Activated CD4-positive, alpha-beta T cell treated with anti-CD3 and anti-CD28 coated beads for 24 hours (primary cell): ENCODE measurements at places on chromosomes 11 and 22.

- DNase-seq, result no peak
Measured at GRCh38 chr22:33255791-33256190, 197.6 kb upstream of the SYN3 start.

DNA sequence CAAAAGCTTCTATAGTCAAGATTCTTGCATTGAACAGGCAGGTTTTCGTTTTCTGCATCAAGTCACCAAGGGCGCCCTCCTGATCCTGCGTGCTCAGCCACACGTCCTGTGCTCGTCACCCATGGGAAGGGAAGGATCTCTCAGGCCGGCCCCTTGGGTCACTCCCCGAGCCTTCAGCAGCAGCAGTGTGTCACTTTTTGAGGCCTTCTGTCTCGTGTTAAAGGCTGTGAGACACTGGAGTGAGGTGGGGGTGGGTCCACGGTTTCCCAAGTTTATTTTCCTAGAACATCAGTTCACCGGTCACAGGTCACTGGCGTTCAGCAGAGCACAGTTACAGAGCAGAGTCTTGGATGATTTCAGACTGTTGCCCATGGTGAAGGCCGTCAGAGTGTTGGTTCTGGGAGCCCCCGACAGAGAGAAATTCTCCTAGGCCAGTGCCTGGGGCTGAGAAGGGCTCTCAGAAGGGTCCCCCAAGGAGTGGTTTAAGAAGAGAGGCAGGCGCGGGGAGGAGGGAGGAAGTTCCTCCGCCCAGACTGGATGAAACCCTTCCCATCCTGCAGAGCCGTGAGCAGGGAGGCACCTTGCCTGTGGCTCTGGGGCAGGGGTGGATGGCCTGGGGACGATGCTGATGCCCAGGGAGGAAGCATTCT lies 13.5 kb upstream of the ADORA2A start:
- no peak for DNase-seq

DNA sequence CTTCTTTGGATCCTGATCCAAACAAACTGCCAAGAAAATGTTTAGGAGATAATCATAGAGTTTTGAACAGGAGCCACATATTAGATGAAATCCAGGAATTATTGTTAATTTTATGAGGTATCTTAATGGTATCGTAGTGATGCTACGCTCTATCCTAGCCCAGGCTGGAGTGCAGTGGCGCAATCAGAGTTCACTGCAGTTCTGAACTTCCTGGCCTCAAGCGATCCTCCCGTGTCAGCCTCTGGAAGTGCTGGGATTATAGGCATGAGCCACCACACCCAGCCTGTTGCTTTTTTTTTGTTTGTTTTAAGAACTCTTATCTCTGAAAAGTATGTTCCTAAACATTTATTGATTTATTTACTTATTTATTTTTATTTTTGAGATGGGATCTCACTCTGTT lies 2.4 kb downstream of the GSTT4 start:
- no peak for DNase-seq

DNA sequence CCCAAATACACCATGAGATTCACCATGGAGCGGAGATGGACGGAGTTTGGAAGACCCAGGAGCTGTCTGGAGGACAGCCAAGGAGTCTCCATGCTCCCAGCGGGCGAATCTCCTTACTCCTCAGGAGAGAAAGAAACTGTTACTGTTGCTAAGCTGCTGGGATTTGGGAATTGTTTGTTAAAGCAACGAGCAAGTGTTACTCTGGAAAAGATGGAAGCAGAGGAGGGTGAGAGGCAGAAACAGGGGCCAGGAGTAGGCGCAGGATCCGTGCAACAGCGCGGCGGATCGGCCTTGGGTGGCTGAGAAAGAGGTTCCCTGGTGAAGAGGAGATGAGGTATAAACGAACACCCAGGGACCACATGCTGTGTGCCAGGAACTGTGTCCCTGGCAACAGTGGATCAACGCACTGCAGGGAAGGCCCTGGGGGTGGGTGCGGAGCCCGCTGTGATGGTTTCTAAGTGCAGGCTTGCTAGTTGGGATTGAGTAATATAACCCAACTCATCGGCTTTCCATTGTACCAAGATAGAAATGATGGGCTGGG lies 1436.4 kb downstream of the BRD1 start:
- no peak for DNase-seq
